ENCODE measurements at places on chromosomes 1 and 21.

GRCh38 chr1:46544561-46545240, 6.7 kb downstream of the KNCN start:
- no peak for DNase-seq

- no peak for DNase-seq
Observed at GRCh38 chr1:23897083-23897482, 16.1 kb downstream of the CNR2 start.

- DNase-seq: no peak
Observed at GRCh38 chr1:36834586-36834985, 199.7 kb downstream of the GRIK3 start.

DNA sequence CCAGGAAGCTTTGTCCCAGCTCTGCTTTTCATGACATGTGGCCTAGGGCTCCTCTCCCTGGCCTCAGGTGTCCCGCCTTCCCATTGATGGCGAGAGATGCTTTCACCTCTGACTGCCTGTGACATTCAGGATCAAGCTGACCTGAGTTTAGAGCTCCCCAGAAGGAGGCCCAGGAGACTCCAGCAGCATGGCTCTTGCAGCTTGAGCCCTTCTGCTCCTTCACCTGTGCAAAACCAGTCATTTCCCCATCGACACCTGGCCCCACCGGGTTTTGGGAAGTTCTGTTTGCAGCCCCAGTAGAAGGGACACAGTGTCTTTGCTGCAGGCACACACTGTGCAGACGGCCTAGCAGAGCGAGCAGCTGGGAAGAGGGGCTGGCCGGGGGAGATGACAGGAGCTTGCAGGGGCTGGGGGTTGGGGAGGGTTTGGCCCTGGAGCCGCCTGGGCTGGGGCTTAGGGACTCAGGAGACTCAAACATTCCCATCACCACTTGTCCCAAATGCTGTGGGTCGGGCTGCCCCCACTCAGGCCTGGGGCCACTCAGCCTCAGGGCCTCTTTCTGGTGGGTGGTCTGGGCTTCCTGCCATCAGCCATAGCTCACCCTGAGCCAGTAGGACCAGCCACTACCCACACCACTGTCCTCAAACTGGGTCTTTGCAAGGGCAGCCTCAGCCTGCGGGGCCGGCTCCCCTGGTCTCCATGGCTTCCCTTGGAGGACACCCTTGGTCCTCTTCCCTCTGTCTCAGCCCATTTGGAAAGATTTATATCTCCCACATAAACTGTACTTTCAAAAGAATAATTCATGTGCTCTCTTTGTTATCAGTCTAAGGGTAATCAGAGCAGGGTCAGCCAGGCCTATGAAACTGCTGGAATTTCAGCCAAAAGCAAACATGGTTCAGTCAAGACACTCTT, 3.8 kb upstream of the EDN2 start:
- DNase-seq: no peak

GRCh38 chr1:212283741-212284140, 1.5 kb upstream of the PPP2R5A start:
- DNase-seq: no peak

DNA sequence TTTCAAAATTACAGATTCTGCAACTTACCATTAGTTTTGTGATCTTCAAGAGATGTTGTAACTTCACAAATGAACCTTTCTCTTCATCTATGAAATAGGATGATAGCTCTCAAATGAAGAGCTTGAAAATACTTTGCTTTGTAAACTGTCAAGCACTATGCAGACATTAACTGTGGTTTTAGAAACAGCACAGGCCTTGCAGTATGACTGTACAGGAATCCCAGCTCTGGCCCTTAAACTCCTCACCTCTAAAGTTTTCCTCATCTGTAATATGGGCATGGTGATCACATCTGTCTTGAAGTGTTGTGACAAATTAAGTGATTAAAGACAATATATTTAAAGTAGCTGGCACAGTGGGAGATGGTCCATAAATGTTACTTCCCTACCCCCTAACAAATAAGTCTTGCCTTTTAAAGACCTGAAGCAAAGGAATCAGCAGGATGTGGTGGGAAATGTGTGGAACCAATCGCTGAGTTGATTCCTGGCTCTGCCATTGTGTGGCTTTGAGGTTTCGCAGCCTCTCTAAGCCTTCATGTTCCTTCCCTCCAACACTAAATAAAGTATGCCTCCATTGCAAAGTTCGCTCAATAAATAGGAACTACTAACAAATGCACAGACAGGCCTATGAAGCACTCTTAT, 5.5 kb upstream of the PTP4A2 start:
- DNase-seq: no peak

- peak; percentile 14 for DNase-seq
Observed at GRCh38 chr1:158112994-158113758, 67.5 kb upstream of the CD1D start.

DNA sequence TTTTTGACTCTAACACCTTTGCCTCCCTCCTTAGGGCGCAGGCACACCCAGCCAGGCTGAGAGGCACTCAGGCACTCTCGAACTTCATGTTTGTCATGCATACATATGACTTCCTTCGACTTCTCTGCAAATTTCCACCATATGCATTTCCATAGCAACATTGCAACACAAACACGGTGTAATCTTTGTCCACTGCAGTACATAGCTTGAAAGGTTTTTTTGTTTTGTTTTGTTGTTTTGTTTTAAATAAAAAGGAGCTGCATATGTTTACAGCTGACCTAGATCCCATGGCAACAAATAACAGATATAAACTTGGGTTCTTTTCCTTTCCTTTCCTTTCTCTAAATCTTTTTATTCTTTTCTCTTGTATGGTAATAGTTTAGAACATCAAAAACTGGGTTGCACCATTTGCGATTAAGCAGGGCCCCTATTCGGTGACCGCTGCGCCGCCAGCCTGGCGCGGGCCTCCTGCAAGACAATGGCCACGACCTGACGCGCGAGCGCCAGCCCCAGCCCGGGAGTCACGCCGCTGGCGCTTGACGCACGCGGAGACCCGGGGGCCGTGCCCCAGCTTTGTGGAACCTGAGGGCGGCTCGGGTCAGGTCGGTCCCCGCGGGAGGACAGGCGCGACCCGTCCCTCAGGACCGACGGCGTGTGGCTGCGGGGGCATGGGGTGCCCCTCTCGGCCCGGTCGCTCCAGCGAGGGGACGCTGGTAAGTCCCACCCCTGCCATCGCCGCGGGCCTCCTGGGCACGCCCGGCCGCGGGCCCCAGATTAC, 35.2 kb downstream of the CCN1 start:
- DNase-seq: no peak

- no peak for DNase-seq
Observed at GRCh38 chr1:100354971-100355394, 2.7 kb downstream of the CDC14A start.

DNA sequence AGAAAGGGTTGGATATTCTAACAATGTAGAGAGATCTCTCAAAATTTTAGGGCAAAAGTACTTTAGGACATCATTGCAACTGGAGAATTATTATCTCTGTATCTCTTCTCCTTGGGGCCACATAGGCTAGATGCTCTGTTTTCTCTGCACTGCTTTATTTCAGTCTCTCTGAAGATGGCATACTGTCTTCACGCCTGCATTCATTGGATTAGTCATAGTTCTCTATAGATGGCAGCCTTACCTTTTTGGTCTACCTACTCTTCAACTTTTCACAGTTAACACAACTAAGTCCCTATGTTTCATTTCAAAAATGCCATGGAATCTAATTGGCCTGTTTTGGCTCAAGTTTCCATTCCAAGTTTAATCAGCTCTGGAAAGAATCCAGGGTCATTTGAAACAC, 1623.3 kb upstream of the B3GALT2 start:
- DNase-seq: no peak

DNA sequence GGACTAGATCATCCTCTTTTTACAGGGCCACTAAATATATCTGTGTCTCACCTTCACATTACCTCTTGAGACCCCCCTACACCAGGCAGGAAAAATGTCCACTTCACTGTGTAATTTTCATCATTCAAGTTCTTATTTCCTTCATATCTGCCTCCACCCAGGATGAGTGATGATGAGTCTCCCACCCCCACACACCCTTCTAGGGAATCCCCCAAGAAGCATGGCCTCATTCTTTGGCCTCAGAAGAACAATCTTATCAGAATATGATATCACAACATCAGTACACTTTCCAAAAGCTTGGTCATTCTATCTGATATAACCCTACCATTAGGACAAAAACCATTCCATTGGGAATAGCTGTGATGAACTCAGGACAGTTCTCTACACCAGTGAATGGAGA, 170.3 kb upstream of the DUSP10 start:
- DNase-seq: no peak

All from T1000 (cell line).